ENCODE measurements at places on chromosomes 2 and 18.

DNA sequence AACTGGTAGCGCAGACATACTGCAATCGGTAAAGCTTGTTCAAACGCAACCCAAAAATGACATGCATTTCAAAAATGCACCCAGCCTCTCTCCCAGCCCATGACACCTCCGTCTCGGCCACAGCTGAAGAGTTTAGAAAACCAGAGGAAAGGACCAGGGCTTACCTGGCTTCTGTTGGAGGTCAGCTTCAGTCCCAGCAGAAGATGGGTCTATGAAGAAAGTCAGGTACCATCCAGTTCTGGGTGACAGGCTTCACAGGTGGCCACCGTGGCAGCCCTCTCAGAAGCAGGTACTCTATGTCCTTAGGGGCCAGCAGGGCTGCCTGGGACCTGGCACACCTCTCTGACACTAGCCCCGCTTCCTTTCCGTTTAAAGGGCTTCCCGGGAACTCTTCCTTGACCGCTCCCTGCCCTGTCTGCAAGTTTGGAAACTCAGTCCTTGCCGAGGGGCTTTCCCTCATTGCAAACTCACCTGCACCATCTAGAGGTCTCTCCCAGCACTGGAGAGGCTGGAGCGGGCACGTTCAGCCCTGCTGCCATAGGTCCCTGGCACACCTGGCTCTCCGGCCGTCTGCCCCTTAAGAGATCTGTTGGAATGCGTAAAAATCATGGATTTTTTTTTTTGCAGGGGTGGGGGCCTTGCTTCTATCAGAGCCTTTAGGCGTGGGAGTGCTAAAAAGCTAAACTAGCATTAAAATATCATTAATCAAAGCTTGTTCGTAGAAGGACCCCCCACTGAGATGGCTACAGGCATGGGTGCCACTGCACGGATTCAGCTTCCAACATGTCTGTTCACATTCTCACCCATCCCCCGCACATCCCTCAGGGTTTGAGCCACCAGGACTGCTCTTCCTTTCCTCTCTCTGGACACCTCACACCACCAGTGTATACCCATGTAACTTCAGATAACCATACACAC is at the start of gene EDAR:
EDAR (minus strand) TSS at position 425 of the 918 bp plus-strand sequence. CDS start 58,206 bp downstream, outside the sequence.
- DNase-seq: peak; percentile 10

DNA sequence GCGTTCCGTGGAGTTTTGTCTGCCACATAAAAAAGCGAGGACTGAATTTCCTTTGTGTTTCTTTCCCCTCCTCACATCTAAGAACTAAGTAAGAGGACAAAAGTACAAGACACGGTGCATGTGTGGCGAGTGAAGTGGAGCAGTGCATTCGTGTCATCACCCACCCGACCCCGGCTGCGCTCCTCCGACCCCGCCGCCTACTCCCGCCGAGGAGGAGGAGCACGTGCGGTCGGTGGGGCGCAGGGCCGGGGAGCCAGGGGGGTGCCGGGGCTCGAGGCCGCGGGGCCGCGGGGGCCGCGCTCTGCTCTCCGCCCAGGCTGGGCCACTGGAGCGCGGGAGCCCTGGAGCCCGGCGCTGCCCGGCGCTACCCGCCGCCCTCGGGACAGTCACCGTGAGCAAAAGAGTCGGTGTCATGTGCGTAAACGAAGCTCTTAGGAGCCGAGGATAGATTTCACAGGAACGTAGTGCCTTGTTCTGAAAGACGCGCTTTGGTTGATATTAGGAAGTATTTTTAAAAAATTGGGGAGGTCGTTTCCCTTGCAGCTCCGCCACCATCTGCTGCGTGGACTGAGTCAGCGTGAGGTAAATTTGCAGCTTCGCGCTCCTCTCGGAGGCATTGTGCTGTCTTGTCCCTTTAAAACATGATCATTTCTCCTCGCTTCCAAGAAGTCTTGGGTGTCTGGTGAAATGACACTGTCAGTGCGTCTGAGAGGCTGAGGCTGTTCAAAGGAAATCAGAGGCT is 11.0 kb downstream of the TBR1 start:
- no peak for DNase-seq

- no peak for DNase-seq
Observed at GRCh38 chr2:238713198-238713826, 134.6 kb upstream of the TWIST2 start.

DNA sequence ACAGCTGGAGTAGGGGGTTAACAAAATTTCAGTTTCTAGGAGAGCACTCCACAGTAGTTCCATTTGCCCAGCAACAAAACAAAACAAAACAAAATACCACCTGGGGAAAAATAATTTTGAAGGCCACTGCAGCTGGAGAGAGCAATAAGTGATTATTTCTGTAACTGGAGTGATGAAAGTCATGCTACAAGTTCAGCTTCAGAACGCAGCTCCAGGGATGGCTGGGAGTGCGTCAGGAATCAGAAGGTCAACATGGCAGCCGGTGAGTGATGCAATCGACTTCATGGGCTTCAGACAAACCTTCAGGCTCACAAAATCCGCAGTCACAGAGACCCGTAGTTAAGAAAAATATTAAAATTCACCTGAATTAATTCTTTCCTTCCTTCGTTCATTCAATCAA is 41.0 kb downstream of the ABHD3 start:
- no peak for DNase-seq

- DNase-seq: no peak
Observed at GRCh38 chr2:183024339-183025095, 13.7 kb downstream of the NCKAP1 start.

GRCh38 chr2:159022019-159022418 is 53.6 kb downstream of the TANC1 start:
- DNase-seq: no peak

DNA sequence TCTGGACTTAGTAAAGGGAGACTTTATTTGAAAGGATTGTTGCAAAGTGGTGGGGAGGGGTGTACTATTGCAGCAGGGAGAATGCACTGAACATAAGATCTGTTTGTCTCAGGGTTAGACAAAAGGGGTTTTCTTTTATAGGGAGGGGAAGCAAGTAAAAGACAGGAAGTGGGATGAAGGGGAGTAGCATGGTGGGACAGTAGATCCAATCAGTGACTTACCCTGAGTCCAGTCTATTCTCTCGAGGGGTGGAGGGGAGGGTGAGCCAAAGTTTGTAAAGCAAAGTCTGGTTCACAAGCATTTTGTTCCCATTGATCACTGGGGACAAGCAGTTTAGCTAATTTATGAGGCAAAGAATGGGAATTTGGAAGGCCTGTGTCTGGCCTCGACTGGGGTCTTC is 35.0 kb upstream of the CYP27C1 start:
- no peak for DNase-seq

- DNase-seq: no peak
Observed at GRCh38 chr2:209391776-209392401, 32.0 kb upstream of the MAP2 start.
